ENCODE measurements at places on chromosomes 11 and 22. TPM values are rescaled to one million over a fixed set of nuclear protein-coding genes. Genes with fewer than 3 reads are reported as not detected.
A peak's percentile ranks its signal among the peaks of the same experiment; 100 is the strongest.

The DGCR8 gene
- 16.2 TPM for total RNA-seq

GRCh38 chr11:70233511-70233934 lies 30.4 kb downstream of the FADD start:
- peak; percentile 96 for ATAC-seq

DNA sequence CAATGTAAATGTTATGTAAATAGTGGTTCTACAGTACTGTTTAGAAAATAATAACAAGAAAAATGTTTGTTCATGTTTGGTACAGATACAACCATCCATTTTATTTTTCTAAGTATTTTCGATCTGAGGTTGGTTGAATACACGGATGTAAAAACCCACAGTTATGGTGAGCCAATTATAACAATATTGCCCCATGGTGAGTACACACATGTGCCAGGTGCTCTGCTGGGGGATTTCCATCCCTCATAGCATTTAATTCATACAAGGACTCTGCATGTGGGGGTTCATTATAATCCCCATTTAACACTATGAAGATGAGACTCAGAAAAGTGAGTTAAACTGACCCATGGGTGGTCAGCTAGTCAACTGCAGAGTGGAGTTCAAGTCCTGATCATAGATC lies 23.3 kb upstream of the TTC28 start:
- ATAC-seq: no peak

GRCh38 chr11:10856689-10857458 lies 979 bp downstream of the ZBED5 start:
- ATAC-seq: peak; percentile 3

GRCh38 chr11:61887839-61888494 lies 3.4 kb downstream of the FADS3 start:
- no peak for ATAC-seq

Measured in esophagus mucosa (tissue), 1 donor.